ENCODE measurements at places on chromosomes 2 and 18. TPM values are rescaled to one million over a fixed set of nuclear protein-coding genes. Genes with fewer than 3 reads are reported as not detected.

DNA sequence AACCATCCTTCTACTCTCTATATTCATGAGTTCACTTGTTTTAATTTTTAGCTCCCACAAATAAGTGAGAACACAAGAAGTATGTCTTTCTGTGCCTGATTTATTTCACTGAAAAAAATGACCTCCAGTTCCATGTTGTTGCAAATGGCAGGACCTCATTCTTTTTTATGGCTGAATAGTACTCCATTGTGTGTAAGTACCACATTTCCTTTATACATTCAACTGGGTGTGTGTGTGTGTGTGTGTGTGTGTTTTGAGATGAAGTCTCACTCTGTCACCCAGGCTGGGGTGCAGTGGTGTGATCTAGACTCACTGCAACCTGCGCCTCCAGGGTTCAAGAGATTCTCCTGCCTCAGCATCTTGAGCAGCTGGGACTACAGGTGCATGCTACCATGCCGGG, 41.2 kb downstream of the KCNG3 start:
- DNase-seq = no peak

LCT gene
- polyA plus RNA-seq = not detected

DNA sequence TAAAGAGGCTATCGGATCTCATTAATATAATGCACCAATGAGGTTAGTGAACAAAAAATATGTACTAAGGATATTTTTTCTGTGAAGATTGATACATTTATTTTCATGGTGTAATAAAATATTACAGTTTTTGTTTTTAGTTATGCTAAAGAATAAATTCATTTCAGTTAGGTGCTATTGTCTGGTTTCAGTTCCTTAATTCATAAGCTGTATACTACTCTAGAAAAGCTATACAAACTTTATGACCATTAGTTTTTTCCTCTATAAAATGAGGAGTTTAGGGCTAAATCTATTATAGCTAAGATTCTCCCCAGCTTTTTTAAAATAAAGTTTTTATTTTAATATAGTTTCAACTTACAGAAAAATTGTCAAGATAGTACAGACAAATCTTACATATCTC, 1311.7 kb upstream of the NXPH2 start:
- DNase-seq = no peak

DNA sequence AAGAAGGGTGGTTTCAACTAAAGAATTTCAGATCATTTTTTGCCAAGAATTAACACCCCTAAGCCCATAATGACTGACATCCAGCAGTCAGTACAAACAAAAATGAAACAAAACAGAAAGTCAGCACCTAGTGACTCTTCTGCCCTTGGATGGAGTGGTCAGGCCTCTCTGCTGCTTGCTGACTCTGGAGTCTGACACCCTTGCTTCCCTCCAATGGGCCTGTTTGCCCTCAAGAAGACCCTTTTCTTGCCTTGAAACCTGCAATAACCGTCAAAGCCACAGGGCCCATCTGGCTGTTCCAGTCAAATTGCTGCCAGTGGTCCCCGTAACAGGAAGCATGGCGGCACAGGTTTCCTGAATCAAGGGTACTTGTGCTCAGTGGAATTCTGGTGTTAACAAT, 27.2 kb upstream of the CYTIP start:
- DNase-seq = no peak

COL6A3 gene
- polyA plus RNA-seq = 116 TPM

TSPYL6 gene
- 0.01 TPM for polyA plus RNA-seq

GRCh38 chr2:10501451-10501961, 53.4 kb upstream of the ODC1 start:
- no peak for DNase-seq

DNA sequence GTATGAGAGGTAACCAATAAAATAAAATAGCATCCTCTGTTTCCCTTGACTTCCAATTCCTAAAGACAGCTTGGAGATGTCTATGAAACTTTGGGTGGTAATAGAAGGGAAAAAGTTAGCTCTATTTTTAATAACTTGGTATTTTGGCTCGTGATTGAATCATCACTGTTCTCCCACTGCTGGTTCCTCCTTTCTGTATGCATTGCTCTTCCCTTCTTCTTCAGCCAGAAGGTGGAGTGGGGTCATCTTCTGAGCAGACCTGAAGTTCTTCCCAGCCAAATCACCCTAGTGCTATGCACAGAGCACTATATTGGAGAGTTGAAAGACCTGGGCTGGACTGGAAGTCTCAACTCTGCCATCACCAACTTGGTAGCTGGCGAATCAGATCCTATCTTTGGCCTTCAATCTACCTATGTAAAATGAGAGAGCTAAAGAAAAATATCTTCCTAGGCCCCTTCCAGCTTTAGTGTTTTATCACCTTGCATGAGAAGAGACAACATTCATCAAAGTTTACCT, 54.1 kb downstream of the CPO start:
- DNase-seq = no peak

DNA sequence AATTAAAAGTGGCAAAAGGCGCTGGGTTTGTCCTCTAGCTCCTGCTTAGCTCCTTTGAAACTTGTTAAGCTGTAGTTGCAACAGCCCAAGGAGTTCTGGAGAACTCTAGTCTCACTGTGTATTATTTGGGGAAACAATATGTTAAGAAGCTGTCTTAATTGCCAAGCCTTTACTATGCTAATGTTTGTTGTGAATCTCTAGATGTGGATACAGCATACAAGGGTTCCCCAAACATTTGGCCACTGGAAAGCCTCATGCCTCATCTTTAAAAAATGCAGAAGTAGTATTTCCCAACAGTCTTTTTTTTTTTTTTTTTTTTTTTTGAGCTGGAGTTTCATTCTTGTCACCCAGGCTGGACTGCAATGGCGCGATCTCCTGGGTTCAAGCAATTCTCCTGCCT, 236.7 kb downstream of the PRKCE start:
- DNase-seq = no peak

XDH gene
- 0.01 TPM for polyA plus RNA-seq

DNA sequence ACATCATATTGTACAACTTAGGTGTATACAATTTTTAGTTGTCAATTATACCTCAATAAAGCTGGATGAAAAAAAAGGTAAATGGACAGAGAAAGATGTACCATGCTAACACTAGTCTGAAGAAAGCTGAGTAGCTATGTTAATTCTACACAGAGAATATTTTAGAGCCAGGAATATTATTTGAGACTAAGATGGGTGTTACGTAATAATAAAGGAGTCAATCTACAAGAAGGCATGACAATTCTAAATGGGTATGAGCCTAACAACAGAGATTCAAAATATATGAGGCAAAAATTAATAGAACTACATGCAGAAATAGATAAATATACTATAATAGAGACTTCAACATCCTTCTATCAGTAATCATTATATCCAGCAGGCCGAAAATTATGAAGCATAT, 69.1 kb downstream of the CCDC141 start:
- no peak for DNase-seq

RNU2-63P gene
- polyA plus RNA-seq = not detected

DSEL gene
- polyA plus RNA-seq = 0.73 TPM

- DNase-seq = no peak
These were observed 34.1 kb upstream of the REEP1 start for GRCh38 chr2:86371527-86371926.

GRCh38 chr18:37836071-37836970, 270.7 kb upstream of the CELF4 start:
- DNase-seq = no peak

DNA sequence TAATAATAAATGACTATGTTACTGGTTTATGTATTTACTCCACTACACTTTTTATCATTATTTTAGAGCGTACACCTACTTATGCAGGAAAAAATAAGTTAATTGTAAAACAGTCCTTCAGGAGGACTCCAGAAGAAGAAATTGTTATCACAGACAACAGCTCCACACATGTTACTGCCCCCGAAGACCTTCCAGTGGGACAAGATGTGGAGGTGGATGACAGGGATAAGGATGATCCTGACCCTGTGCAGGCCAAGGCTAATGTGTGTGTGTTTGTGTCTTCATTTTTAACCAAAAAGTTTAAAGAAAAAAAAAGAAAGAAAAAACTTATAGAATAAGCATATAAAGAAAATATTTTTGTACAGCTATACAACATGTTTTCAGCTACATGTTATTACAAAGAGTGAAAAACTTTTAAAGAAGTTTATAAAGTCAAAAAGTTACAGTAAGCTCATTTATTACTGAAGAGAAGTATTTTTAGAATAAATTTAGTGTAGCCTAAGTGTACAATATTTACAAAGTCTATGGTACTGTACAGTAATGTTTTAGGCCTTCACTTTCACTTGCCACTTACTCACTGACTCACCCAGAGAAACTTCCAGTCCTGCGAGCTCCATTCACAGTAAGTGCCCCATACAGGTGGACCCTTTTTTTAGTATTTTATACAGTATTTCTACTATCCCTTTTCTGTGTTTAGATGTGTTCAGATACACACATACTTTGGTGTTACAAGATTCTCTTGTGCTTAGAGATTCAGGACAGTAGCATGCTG, 7.5 kb downstream of the TGFBRAP1 start:
- DNase-seq = no peak

GRCh38 chr18:74183130-74183529, 34.8 kb downstream of the TIMM21 start:
- DNase-seq = no peak

DNAJC5G gene
- polyA plus RNA-seq = 3.7 TPM

GRCh38 chr2:46303822-46304221, 6.6 kb downstream of the EPAS1 start:
- no peak for DNase-seq
